ENCODE measurements at places on chromosomes 12 and 14. TPM values are rescaled to one million over a fixed set of nuclear protein-coding genes. Genes with fewer than 3 reads are reported as not detected.

DNA sequence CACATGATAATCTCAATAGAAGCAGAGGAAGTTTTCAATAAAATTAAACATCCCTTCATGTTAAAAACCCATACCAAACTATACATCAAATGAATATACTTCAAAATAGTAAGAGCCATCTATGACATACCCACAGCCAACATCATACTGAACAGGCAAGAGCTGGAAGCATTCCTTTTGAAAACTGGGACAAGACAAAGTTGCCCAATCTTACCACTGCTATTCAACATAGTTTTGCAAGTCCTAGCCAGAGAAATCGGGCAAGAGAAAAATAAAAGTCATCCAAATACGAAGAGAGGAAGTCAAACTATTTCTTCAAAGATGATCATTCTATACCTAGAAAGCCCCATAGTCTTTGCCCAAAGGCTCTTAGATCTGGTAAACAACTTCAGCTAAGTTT lies 454.7 kb upstream of the PRICKLE1 start:
- no peak for DNase-seq

GRCh38 chr12:64633940-64634337 lies 23.6 kb downstream of the RASSF3 start:
- DNase-seq: no peak

- DNase-seq: no peak
Measured at GRCh38 chr12:43112101-43112920, 439.7 kb downstream of the ADAMTS20 start.

DNA sequence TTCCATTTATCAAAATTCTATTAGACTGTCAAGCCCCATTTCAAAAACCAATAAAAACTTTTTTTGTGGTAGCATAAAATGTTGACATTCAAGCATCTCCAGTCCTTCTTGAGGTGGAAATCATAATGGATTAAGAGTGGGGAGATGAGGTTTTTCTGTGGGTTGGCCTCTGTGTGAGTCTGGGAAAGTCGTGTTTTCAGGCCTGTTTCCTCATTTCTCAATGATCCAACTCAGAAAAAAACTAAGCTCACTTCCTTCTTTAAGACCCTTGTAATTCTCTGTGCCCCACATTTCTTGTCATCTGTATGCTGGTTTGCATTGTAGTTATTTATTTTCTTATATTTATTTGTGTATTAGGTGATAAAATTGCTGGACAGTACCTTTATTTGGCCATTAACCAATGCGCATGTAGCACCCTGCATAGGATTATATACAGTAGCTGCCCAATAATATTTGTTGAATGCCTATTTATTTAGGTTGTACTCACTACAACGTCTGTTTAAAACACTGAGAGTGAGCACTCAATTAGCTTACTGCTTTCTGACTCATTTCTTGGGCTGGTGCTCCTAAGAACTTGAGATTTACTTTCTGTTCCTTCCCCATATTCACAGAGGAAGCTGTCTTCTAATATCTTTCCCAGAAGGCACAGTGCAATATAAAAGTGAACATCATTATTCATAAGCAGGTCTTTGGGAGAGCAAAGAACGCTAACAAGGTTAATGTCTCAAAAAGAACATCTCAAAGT lies 121.9 kb downstream of the DNAI7 start:
- no peak for DNase-seq

- DNase-seq: no peak
Measured at GRCh38 chr14:100882991-100883788, 20.3 kb downstream of the RTL1 start.

- DNase-seq: no peak
Measured at GRCh38 chr14:22221508-22221907, 367.5 kb downstream of the DAD1 start.

GRCh38 chr12:91902860-91903683 lies 242.6 kb downstream of the BTG1 start:
- DNase-seq: no peak

The CNTN1 gene
- total RNA-seq: not detected

DNA sequence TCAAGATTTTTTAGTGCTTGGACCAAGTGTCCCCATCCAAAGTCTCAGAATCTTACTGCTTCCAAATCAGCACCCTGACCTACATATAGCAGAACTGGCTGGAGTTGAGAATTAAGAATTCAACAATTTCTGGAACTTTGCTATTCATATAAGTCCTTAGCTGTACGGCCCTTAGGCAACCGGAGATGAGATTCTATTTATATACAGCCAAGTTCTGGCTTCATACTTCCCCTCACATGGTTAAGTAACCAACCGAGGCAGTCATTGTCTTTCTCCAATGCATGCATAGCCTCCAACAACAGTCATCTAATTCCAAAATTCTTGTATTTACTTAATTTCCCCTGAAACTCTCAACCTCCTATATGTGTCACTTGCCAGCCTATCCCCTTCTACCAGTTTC lies 76.6 kb downstream of the SINHCAF start:
- DNase-seq: no peak

- no peak for DNase-seq
Measured at GRCh38 chr14:105083926-105084685, 18.9 kb upstream of the GPR132 start.

DNA sequence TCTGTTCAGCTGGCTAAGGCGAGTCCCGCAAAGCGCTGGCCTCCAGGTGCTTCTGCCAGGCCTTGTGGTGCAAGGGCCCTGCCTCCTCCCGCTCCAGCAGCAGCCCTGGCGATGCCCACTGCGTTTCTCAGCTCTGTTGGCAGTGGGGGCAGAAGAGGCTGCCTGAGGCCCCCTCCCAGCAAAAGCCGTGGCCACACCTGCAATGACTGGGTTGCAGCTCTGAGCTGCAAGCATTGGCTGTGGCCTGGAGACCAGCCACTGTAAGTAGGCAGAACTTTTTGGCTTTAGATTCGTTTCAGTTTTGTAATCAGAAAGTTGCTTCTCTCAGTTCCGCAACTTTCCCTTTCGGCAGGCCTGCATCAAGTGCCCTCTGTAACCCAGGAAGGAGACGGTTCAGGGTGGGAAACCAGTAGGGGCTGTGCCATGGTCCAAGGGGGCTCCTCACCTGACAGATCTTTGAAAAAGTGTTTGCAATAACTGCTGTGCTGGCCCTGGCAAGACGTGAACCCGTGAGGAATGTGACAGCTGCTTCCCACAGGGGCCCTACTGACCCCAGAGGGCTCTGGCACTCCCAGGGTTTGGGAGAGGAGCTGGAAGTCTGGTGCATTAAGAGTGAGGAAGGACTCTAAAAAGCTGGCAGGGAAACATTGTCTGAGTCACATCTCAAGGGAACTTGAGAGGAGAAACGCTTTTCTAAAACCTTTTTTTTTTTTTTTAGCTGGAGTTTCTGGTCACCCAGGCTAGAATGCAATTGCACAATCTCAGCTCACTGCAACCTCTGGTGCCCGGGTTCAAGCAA lies 54.5 kb upstream of the MAX start:
- no peak for DNase-seq

The SYCP3 gene
- total RNA-seq: 2.0 TPM

DNA sequence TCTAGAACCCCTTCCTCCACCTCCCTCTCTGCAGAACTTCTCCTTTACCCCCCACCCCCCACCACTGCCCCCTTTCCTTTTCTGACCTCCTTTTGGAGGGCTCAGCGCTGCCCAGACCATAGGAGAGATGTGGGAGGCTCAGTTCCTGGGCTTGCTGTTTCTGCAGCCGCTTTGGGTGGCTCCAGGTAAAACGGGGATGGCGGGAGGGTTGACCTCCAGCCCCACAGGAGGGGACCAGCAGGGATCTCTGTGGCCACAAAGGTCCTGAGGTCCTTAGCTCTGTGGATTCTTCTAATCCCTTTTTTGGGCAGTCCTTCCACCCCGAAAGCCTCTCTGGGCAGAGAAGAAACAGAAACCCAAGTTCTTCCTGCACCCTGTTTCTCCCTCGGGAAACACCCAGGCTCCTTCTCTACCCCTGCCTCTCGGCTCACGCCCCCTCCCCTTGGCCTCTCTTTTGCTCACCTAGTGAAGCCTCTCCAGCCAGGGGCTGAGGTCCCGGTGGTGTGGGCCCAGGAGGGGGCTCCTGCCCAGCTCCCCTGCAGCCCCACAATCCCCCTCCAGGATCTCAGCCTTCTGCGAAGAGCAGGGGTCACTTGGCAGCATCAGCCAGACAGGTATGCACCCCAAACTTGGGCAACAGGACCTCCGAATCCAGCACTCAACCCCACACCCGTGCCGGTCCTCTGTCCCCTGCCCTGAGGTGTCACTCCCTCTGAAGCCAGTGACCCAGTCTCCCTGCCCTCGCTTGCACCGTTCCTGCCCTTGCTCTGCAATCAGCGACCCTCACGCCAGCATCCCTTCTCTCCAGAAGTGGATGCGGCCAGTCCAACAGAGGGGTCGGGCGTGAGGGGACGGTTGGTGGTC lies 638 bp downstream of the LAG3 start:
- no peak for DNase-seq

- no peak for DNase-seq
Measured at GRCh38 chr12:30896461-30896860, 30.1 kb upstream of the TSPAN11 start.

The MYBPC1 gene
- not detected for total RNA-seq

GRCh38 chr14:24609655-24610344 lies at the start of gene GZMH:
Gene GZMH, minus strand, starts transcription at chr14:24609685. Its CDS starts 72 bp downstream, at chr14:24609613.
- peak; percentile 45 for DNase-seq

- no peak for DNase-seq
Measured at GRCh38 chr12:47491516-47492305, 214.1 kb downstream of the RPAP3 start.

GRCh38 chr14:52131640-52132320 lies 62.9 kb upstream of the NID2 start:
- DNase-seq: peak; percentile 67

The TAS2R43 gene
- total RNA-seq: 1.1 TPM

GRCh38 chr12:112988224-112988623 lies 9.9 kb downstream of the OAS2 start:
- DNase-seq: peak; percentile 56

DNA sequence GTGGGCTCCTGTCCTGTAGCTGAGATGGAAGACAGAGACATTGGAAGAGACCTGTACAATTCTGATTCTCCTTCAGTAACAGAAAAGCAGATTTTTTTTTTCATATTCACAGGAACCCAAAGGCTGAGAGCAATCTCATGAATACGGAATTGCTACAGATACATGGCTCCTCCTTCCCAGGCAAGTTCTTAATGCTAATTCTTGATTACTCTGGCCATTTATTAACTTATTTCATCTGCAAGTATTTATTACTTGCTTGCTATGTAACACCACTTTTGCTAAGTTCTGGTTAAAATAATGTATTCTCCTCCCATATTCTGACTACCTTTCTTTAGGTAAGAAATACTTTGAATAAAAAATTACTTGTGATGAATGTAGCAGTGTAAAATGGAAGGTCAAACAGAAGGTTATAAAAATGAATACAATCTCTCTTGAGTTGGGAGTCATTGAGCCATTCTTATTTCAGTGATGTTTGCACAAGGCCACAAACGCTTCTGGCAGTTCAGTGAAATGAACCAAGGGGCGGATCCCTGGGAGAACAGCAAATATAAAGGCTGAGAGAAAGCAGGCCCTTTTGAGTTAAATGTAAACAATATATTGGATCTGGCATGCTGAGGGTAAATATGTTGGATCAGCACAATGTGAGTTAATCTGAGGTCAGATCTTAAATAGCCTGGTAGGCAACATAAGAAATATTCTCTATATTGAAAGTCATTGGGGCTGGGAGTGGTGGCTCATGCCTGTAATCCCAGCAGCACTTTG lies 37.6 kb downstream of the MUCL1 start:
- DNase-seq: no peak

The PIK3C2G gene
- total RNA-seq: not detected

The C12orf50 gene
- 0.11 TPM for total RNA-seq

The IFI27L2 gene
- 65.2 TPM for total RNA-seq

- no peak for DNase-seq
Measured at GRCh38 chr12:15664491-15664890, 124.7 kb downstream of the EPS8 start.

The FSCB gene
- total RNA-seq: not detected

DNA sequence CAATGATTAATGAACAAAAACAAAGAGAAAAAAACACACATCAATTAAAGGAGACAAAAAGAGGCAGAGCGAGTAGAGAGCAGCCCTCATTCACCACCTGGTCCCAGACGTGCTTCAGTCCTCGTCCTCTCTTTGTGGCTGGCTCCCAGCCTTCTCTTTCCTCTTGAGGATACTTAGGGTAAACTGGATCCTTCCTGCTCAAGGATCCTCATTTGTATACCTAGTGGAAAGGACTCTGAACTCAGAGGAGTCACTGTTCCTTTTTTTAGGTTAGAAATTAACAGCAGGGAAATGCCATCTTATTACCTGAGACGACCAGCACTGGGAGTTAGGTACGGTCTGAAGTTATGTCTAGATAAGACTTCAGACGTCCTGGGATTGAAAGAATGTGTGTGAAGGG lies 9.7 kb downstream of the MLEC start:
- no peak for DNase-seq

The AMN gene
- total RNA-seq: 0.95 TPM

DNA sequence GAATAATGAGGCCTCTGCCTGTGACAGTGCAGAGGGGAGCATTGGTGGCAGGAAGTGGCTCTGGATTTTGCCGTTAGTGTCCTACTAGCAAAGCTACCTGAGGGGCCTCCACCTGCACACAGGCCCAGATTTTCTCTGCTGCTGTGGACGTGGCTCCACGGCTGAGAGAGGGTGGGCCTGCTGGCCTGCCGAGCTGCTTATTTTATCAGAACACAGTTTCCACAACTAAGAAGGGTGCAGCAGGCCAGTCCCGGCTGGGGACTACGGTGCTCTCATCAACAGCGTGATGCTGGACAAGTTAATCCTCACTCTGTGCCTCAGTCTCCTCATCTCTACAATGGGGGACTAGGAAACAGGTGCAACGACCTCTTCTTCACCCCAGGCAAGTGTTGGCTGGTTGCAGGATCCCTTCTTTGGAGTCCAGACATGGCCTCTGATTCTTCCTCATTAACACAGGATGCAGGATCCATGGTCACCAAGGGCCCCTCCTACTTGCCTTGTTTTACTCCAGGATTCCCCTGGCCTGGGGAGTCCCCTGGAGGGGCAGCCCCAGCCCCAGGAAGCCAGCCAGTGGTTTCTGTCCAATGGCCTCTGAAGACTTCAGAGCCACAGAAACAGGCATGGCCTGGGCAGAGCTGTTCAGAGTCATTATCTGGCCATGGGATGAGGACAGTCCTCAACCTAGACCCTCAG lies 3.3 kb downstream of the FAM181A start:
- DNase-seq: no peak

DNA sequence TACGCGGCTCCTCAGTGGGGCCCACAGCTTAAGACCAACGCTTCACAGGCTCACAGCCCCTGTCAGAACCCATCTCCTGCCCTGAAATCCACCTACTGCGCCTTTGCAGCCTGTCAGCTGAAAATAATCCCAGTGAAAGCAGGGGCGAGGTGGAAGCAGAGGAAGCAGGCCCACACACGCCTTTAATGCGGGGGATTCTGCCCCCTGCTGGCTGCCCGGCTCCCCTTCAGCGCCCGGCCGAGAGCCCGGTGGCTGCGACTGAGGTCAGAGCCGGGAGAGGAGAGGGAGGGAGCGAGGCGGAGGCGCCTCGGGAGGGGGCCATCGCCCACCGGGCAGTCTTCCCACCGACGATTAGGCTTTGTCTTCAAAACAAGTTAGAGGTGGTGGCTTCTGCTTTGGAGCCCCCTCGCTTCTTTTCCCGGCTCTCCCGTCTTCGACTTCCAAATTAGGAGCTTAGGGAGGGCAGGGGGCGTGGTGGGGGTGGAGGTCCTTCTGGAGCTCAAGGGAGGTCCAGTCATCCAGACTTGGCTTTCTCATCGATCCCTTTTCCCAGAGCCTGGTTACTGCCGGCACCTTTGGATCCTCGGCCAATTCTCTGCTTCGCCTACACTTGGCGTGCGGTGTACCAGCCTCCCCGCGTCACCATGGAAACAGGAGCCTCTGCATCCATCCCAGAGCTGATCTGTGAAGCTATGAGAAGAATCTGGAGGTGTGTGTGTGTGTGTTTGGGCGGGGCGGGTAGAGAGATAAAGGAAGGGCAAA lies 25.2 kb upstream of the RND1 start:
- DNase-seq: peak; percentile 81

The GALNT9 gene
- not detected for total RNA-seq

The BIN2 gene
- 158 TPM for total RNA-seq

All from activated CD8-positive, alpha-beta T cell treated with anti-CD3 and anti-CD28 coated beads, Interleukin-2, amount 10 ng/mL, durations not matched to agents 7 days and 5 days (primary cell).